CD4-positive, alpha-beta T cell treated with Interleukin-6 for 4 hours (primary cell): ENCODE measurements at places on chromosomes 2 and 18.

GRCh38 chr2:95385570-95385984 lies 16.9 kb upstream of the FAHD2A start:
- no peak for DNase-seq

DNA sequence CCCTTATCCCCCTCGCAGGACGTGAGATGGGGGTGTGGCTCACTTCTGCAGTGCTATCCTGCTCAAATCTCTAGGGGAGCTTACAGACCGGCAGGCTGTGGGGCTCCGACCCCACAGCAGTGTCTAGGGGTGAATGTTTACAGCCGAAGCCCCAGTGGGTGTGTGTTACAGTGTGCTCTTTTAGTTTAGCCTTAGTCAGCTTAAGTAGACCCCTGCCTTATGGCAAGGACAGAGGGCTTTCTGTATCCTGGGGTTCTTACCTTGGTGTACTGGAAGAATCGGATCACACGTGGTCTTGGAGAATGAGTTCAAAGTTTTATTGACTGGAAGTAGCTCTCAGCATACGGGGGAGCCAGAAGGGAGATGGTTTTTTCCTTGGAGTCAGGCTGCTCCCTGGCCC lies 348.2 kb upstream of the GYPC start:
- DNase-seq: no peak

DNA sequence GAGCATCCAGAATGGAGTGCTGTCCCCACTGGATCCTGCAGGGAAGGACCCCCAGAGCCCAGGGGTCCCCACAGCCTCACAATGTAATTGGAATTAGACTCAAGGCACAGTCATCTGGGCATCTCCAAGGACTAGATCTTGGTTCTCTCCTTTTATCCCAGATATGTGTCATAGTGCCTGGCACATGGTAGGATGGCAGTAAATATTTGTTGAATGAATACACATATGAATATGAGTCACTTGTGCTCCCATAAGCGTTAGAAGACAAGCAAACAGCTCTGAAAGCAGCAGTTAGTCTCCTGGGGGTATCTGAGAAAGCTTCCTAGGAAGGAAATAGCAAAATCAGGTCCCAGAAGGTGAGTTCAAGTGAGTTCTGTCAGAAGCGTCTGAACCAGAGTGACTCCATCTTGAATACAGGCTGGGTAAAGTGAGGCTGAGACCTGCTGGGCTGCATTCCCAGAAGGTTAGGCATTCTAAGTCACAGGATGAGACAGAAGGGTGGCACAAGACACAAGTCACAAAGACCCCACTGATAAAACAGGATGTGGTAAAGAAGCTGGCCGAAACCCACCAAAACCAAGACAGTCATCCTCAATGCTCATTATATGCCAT lies 234.1 kb upstream of the ID2 start:
- no peak for DNase-seq

DNA sequence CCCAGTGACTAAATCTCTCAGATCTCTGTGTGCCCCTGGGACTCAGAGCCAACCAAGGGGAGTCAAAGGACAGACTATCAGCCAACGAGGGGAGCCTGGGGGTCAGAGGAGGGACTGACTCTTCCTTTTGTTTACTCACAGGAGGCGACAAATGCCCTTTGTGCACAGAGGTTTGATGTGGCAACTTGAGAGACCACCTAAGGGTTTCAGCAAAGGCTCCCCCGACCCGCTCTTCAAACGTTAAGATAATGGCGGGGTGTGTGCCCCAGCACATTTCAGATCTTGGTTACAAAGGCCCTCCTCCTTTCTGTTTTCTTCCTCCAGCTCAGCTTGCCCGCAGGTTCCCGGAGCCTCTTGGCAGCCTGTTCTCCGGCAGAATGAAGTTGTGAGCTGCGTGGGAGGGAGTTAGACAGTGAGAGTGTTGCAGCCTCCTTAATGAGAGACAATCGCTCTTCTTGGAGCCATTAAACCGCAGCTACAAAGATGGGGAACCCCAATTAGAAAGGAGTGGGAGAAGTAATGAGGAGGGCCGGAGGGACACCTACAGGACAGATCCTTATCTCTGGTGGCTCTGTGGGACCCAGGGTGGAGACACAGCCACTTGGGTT lies 76.2 kb downstream of the KIAA2012 start:
- no peak for DNase-seq

DNA sequence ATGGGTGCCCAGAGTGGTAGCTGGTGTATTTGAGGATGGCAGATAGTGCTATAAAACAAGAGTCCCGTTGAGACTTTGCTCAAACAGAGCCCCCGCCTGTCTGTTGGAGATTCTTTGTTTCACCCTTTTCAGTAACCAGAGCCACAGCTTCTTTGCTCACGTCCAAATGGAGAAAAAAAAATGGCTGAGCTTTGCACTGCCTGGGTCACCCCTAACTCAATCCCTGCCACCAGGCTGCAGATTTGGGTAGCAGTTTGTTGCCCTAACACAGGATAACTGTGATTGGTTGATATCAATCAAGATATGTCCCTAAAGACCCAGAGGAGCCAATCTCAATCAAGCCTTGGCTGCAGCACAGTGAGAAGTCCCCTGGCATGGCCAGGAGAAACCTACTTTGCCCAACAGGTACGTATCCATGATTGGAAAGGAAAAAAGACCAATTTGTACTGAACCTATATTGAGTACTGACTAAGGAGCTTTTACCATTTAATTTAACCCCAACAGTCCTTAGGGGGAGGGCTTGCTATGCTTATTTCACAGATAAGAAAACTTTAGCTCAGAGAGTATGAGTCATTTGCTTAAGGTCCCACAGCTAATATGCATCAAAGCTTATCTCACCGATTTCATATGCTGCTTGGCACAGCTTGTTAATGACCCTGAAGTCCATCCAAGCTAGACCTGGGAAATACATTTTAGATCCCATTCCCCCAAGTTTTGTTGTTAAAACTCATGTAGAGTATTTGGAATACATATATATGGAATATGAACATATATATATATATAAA lies 72.0 kb upstream of the SH3BP4 start:
- no peak for DNase-seq

GRCh38 chr2:41621563-41621962 lies 426.3 kb upstream of the PKDCC start:
- DNase-seq: no peak
